Uterus (tissue), 4 donors: ENCODE measurements at places on chromosomes 12 and 14.
A peak's percentile ranks its signal among the peaks of the same experiment; 100 is the strongest.

- peak; percentile 41 for DNase-seq
Observed at GRCh38 chr14:61188196-61188595, 92.9 kb downstream of the TMEM30B start.

DNA sequence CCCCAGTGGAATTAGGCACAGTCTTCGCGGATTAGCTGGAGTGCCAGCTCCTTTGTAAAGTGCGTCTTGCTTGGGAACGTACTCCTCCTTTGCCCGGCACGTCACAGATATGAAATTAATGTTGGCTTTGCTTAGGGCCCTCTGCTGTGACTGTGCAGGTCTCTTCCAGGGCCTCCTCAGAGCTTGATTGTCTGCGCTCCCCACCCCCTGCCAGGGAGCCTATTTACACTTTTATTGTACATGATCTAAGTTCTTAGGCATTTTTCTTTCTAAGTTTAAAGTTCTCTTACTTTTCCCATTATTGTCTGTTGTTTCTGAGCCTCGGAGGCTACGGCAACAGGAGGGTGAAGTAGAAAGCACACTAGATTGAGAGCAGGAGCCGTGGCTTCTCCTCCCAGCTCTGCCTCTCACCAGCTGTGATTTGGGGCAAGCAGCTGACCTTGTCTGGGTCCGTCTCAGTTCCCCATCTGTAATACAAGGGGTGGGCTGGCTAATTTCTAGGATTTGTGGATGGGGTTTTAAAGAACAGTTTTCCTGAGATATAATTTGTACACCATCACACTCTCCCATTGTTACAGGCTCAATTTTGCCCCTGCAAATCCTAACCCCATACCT lies 81.8 kb downstream of the TSPAN9 start:
- DNase-seq: peak; percentile 46

- DNase-seq: no peak
Observed at GRCh38 chr14:94341656-94342333, 18.7 kb upstream of the SERPINA6 start.

DNA sequence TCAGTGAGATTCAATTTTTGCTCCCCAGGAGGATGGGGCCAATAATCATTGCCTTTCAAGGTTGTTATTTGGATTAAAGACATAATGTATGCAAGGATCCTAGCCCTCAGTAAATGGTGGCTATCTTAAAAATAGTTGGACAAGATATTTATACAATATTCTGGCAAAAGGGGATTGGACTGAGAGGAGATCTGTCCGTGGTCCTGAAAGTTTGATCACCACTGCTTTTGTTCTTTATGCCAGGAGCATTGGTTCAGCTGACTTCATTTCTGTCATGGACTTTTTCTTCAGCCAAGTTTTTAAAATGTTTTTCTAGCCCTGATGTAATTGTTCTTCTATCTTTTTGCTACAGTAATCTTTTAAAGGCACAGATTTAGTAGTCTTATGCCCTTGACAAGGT lies 70.2 kb upstream of the TCL1A start:
- no peak for DNase-seq

DNA sequence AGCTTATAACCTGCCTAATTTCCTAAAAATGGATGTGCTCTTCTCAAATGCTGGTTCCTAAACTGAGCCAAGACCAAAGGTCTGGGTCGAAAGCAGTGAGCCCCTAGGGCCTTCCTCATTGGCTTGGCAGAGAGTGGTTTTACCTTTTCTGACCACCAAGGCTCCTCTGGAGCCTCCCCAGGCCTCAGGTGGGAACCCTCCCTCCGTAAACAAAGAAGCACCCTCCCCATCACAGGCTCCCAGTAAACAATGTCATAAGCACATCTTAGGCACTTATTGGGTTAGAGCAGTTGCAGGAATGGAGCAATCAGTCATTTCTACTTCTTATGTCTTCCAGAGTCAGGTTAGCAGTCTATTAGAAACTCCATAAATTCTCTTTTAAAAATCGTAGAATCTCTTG lies 6.0 kb downstream of the CHPT1 start:
- no peak for DNase-seq

- DNase-seq: no peak
Observed at GRCh38 chr12:125573271-125573670, 508.0 kb downstream of the AACS start.

- DNase-seq: peak; percentile 28
Observed at GRCh38 chr12:94290353-94290752, 142.0 kb downstream of the PLXNC1 start.

DNA sequence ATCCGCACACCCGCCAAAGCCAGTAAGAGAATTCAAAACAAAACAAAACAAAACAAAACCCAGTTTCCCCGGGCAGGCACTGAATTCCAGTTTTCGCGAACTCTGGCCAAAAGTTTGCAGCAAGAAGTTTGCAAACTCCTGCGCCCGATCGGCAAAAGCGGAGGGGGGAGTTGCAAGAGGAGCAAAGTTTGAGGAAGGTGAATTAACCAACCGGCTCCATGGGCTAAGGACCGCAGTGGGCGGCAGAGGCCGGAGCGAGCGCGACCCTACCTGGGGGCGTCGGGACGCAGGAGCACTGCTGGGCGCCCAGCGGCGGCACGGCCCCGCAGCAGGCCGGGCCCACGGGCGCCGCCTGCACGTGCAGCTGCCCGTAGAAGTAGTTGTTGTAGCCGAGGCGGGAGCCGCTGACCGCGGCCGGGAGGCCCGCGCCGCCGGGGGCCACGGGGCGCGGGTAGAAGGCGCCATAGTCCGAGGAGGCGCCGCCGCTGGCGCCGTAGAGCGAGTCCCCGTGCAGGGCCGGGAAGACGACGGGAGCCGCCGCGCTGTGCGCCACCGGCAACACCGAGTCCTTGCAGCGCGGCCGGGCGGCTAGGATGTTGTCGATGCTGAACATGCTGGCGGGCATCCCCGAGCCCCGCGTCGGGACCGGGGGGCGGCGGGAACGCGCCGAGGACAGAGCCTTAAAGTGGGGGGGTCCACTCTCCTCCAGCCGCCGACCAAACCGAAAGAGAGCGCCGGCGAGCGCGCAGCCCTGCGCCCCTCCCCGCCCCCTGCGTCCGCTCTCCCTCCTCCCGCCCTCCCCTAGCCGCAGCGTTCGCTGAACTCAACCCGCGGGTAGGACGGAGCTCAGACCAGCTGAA lies at the start of gene GSC:
GSC (minus strand) TSS at position 723 of the 860 bp plus-strand sequence; CDS start at position 625, 98 bp downstream.
- DNase-seq: peak; percentile 21

GRCh38 chr14:70514168-70515069 lies 20.4 kb downstream of the ADAM20 start:
- DNase-seq: no peak

- no peak for DNase-seq
Observed at GRCh38 chr14:50804181-50804721, 26.7 kb downstream of the NIN start.

DNA sequence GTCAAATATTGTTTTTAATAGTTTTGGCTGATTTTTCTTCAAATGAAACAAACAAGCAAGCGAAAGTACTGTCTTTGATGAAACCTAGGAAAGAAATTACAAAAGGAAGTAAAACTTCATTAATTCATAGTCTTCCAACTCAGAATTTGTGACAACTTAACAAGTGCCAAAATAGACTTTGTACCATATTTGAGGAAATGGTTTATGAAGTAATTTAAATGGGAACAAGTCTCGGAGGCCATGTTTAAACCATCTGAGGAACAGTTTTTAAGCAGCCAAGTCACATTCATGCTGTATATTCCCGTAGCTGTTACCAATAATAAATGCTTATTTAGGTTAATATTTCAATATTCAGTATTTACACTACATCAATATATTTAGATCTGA lies 745 bp upstream of the ARHGDIB start:
- DNase-seq: no peak

- DNase-seq: no peak
Observed at GRCh38 chr12:120200364-120200800, 529 bp downstream of the RPLP0 start.

- DNase-seq: no peak
Observed at GRCh38 chr12:58372298-58372697, 430.9 kb downstream of the ATP23 start.

- no peak for DNase-seq
Observed at GRCh38 chr14:54686871-54687749, 120.2 kb downstream of the SAMD4A start.

DNA sequence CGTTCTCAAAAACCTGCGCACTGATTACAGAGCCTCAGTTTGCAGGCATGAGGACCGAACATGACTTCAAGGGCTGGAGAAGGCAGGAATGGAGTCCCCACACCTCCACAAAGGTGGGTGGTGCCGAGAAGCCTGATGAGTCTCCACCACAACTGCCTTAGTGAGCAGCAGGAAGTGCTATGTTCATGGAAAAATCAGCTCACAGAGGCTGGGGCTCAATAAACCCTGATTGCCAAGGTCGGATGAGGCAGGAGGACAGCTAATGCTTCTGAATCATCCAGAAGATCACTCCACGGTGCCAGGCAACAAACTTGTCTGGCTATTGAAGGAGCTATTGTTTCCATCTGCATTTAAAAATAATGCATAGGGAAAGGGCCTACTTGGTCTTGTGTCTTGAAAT lies 31.1 kb downstream of the APPL2 start:
- DNase-seq: no peak

DNA sequence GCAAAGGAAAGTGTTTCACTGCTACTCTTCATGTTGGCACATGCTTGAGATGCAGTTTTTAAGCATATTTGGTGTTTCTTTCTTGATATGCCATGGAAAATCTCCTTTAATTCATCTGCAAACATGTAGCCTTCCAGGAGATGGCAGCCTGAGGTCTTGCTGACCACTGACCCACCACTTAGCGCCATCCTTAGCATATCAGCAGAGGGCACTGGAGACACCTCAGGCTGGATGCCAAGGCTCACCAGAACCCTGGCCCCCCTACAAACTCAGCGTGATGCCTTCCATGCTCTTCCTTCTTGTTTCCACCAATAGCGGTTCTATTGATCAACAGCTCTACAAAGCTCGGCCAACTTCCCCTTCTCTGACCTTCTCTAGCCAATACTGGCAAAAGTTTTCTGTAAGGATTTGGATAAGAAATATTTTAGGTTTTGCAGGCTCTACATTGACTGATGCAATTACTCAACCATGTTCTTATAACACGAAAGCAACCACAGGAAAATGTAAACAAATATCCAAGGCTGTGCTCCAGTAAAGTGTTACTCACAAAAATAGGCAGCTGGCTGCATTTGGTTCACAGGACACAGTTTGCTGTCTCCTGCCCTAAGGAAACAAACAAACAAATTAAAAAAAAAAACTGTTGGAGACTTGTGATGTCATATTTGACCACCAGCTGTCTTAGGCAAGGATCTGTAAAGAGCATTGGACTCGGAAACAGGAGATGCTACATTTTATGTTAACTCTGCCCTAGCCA lies 209.7 kb downstream of the SLC15A4 start:
- DNase-seq: no peak

DNA sequence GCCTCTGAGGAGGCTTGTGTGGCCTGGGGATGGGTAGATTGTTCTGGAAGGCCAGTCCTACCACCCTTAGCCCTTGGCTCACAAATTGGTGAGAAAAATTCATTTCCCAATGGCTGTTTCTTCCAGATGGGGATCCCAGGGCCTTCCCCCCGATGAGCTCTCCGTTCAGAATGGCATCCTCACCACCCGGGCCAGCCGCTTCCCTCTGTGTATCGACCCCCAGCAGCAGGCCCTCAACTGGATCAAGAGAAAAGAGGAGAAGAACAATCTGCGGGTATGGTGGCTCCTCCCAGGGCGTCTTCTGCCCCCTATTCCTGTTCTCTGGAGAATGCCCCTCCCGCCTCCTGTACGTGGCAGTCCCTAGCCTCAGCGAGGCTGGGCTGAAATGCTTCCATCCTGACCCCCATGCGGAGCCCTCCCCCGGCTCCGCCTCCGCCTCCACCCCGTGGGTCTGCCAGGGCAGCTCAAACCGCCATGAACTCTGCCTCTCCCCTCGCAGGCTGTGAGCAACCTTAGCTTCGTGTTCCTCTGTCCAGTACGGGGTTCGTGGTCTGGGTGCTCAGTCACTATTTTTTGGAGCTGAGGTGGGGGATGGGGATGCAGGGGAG lies 57.8 kb downstream of the CCDC92 start:
- DNase-seq: no peak

- no peak for DNase-seq
Observed at GRCh38 chr14:100659345-100660001, 67.2 kb upstream of the DLK1 start.

DNA sequence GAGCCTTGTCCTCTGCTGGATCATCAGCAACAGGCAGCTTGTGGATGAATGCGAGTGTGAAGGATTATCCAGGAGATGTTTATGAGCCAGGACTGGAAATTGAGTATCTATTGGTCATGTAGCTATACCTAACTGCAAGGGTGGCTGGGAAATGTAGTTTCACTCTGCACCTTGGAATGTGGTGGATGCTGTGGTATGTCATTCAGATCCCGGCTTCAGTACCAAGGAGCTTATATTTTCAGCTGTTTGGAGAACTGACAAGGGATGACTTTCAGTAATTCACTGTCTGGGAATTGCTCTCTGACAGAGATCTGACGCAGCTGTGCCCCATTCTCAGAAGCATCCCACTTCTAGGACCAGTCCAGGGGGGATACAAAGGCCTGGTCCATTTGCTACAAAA lies 792.3 kb upstream of the NOVA1 start:
- DNase-seq: no peak

DNA sequence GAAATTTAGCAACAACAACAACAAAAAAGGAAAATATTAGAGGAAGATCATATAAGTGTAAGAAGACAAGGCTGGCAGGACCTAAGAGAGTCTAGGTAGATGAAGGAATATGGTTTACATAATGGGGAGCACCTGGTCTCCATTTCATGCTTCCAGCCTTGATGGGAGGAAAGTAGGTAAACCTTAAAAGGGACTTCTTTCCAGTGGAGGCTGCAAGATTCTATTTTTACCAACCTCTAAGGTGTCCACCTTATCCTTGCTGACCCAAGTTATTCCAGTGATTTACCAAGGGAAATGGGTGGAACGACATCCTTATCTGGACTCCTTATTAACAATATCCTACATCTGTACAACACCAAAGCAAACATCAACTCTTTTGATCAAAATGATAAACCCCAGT lies 30.0 kb downstream of the DAD1 start:
- no peak for DNase-seq

GRCh38 chr12:113359133-113359938 lies 949 bp downstream of the PLBD2 start:
- peak; percentile 87 for DNase-seq

- DNase-seq: no peak
Observed at GRCh38 chr12:40583743-40584142, 108.5 kb upstream of the CNTN1 start.

- no peak for DNase-seq
Observed at GRCh38 chr12:12273291-12273957, 6.6 kb upstream of the LRP6 start.

GRCh38 chr14:95233702-95234241 lies 76.4 kb upstream of the DICER1 start:
- peak; percentile 36 for DNase-seq

- DNase-seq: no peak
Observed at GRCh38 chr14:77122526-77123125, 19.0 kb downstream of the ZDHHC22 start.

DNA sequence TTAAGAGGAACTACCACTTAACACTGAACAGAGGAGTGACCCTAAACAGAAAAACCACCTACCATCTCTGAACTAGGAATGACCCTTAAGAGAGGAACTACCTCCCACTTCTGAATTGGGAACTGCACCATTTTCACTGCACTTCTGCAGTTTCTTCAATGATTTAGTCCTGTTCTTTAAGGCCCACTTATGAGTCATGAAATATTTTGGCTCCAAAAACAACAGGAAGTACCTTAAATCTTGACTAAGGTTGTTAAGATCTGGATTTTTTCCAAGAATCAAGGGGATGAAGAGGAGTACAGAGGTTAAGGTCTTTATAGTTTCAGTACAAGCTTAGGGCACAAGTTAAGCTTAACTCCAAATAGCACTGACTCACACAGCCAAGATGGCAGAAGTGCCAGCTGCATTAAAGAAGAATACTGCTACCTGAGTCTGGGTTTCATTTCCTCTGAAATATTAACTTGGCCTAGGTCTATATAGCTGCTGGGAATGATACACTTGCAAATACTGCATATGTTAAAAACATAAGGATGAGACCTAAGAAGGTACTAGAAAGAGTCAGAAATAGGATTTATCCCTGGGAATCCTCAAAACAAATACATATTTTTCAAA lies 4.2 kb downstream of the NPC2 start:
- DNase-seq: no peak
